ENCODE measurements at places on chromosomes 6 and 20.

DNA sequence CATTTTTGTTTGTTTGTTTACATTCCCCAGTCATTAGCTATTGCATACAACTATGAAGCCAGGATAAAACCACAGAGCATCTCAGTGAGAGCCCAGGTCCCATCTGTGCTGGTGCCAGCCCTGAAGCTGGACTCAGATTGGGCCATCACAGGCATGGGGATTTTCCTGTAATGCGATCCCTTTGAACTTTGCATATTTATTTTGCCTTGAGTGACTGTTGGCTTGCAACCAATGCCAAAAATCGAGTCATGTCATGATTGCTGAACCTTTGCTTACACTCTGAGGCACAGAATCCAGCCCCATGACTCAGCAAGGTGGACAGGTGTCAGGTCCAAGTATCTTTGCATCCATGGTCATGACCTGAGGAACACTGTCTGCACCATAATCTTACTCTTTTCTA, 46.2 kb upstream of the GGTLC1 start:
- peak; percentile 50 for DNase-seq

DNA sequence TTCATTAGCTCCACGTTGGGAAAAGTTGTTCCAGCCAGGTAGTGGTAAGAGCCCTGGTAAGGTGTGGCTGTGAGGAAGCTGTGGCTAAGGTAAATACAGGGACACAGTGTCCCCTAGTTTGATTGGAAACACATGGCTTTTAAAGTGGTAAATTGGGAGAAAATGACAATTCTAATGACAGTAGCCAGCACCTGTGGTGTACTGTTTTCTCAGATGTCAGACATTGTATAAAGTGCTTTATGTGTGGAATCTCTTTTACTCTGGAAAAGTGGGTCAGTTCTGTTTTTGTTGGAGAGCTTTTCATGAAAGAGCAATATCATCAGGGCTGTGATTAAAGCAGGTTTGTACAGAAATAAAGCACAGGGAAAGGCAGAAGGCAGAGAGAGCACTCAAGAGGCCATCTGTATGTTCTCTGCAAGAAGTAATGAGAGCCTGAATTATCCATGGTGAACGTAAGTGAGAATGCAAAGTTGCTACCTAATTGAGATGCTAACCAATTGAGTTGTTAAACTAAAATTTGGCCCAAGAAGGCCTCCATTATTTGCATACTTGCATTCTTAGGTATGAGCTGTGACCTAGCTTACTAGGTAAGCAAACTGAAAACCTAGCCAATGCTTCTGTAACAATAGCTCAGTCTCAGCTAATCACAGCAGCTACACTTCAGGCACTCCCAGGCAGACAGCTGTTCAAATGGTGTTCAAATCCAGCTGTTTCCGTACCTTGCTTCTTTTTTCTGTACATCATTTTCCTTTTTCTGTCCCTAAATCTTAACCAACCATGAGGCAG, 28.2 kb downstream of the MRAP2 start:
- no peak for DNase-seq

GRCh38 chr6:64553249-64553786, 917.7 kb downstream of the PHF3 start:
- no peak for DNase-seq

DNA sequence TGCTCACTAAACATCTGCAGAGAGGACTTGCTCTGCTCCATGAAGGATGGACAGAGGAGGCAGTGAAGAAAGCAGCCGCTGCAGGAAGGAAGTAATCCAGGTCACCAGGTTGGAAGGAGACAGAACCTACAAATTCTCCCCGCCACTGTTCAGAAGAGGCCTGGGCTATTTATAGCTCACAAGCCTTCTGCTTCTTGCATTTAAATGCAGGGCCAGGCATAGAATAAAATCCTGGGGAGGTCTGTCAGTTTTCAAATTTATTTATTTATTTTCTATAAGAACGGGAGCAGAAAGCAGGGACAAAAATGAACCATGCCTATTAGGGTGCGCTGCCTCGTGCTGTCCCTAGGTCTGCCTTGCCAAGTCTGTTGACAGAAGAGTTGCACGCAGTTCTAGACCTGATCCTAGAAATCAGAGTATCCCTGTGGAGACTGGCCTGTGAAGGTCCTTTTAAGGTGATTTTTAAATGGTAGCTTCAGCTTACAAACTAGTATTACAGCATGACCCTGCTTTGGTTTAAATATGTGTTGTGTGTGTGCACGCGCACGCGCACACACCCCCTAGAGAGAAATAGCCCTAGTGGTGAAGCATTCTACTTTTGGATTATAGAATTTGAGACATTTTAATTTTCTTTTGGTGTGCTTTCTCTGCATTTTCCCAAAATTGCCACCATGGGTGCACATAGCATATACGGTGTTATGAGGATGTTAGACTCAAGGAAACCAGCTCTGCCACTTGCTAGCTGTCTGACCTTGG, 19.5 kb downstream of the RIMS4 start:
- no peak for DNase-seq

DNA sequence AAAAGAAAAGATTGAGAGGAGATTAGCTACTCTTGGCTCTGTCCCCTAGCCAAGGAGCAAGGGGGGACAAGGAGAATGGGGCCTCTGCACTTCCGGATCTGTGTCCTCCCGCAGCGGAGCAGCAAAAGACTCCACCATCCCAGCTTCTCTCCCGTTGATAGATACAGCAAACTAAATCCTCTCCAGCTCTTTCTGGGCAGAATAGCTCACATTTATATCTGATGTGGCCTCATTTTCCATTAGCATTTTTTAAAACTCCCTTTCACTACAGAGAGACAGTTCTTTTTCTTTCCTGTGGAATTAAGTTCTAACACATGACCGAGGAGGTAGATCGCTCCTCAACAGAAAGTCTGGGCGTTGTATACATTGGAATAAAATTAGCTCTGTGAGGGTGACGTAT, 260.9 kb upstream of the SOX4 start:
- DNase-seq = no peak

GRCh38 chr6:34237722-34238584, 1.3 kb downstream of the HMGA1 start:
- peak; percentile 37 for DNase-seq

DNA sequence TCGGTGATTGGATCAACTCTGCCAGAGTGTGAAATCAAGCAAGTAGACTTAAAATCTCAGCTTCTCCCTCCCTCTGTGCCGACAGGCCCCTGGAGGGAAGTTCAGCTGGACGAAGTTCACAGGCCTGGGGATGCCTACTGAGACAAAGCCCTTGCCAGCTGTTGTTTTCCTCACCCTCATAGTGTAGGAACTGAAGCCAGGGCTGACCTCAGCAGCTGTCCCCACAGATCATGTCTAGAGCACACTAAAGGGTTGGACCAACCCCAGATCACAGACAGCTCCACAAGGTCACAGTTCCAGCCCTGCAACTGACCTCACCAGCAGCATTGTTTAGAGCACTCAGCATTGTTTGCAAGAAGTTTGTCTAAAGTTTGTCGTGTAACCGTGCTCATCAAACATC, 261.9 kb upstream of the ECI2 start:
- no peak for DNase-seq

GRCh38 chr20:58482416-58482815, 32.8 kb downstream of the APCDD1L start:
- peak; percentile 81 for DNase-seq

DNA sequence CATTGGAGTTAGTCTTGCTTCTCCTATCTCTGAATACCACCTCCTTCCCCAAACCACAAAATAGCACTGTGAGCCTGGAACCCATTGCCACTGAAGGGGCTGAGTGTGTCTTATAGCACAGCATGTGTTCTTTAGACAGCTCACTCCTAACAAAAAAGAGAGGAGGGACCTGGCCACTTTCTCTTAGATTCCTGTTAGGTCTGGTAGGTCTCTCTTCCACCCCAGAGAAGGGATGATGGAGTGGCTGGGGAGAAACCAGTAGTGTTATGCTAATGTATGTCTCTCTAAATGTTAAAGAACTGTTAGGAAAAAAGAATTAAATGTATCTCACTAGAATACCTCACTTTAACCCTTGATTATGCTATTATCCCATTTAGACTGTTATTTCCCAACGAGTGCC, 340.3 kb downstream of the EPHA7 start:
- DNase-seq = no peak

DNA sequence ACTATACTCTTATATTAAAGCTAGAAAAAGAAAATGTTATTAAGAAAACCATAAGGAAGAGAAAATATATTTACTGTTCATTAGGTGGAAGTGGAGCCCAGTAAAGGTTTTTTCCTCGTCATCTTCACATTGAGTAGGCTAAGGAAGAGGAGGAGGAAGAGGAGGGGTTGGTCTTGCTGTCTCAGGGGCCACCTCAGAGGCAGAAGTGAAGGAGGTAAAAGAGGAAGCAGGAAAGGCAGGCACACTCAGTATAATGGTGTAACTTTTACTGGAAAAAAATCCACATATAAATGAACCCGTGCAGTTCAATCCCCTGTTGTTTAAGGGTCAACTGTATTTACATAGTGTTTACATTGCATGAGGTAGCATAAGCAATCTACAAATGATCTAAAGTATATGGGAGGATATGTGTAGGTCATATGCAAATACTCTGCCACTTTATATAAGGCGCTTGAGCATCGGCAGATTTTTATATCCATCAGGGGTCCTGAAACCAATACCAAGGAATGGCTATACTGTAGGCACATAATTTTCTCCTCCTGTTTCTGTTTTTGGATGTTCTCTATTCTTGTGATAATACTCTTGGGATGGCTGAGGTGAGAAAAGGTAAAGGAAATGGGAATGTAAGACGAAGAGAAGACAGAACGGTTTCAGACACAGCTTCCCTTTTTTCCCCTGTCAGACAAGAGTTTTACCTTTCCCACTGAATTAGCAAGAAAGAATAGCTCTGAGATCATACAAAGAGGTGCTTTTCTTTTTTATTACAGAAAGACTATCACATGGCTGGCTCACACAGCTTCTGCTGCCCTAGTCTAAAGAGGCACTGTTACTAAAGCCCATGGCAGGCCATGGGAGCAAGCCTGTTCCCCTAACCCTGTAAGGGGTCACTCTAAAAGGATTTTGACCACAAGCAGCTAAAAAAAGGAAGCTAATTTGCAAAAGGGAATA, 59.9 kb downstream of the NUDT3 start:
- DNase-seq = no peak

GRCh38 chr20:49612127-49612738, 44.3 kb upstream of the PTGIS start:
- no peak for DNase-seq

DNA sequence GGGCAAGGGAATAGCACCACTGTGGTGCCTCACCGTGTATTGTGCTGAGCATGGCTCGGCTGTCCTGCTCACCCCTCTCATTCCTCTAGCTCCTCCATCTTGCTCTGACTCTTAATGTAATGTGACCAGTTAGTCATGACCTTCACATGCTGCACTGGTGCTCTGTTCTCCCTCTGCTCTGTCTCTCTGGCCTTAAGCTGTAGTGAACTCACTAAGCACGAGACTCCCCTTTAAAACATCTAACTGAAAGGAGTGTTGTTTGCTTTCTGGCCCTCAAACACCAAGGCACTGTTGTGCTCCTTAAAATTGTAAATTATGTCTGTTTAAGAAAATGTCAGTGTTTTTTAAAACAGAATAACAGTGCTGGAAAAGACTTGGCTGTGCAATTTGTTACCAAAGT, 140.4 kb downstream of the HDGFL1 start:
- no peak for DNase-seq

GRCh38 chr6:140208286-140208685, 833.8 kb upstream of the CITED2 start:
- DNase-seq = peak; percentile 65

DNA sequence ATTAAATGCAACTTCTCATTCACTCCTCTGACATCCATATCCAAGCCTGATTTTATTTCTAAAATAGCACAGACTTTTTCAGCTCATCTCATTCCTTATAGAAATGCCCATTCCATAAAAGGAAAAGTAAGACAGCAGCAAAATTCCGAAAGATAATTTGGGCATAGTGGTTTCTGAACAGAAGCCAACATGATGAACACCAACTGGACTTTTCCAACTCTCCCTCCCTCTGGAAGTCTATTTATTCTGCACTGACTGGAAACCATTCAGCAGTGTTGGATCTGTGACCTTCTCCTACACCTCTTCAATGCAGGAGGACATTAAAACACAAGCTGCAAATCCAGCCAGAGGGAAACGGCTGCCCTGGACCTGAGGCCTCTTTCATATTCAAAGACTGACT, 306.2 kb upstream of the NT5E start:
- no peak for DNase-seq

DNA sequence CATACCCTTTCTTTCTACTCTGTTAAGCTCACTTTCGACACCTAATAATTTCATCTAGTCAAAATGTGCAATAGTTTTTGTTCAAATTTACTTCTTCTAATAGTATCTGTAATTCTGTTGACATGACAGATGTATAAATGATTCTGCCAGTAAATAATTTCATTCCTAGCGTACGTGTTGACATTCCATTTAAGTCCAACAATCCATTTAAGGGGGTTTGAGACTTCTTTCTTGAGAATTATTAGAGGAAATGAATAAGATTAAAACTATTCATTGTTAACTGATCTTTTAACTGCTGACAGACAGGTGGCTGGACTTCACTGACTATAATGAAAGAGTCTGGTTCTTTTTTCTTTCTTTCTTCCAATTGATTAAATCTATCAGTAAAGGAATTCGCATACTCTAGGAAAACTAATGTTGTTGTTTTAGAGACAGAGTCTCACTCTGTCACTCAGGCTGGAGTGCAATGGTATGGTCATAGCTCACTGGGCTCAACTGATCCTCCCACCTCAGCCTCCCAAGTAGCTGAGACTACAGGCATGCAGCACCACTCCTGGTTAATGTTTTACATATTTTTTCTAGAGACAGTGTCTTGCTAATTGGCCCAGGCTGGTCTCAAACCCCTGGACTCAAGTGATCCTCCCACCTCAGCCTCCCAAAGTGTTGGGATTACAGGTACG, 55.9 kb downstream of the MAP3K5 start:
- no peak for DNase-seq

DNA sequence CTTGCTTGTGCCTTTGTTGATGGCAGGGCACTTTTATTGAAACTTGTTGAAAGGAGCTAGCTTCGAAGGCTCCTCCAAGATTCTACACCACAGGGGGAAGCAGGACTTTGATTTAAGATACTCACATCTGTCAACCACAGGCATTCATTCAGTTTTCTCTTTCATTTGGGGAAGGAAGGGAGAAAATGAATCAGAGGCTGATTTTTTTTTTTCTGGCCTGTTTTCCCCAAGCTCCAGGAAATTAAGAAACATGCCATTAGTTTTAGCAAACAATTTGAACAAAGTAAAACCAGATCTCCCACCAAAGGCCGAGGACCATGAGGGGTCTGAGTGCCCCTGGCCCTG, 8.7 kb upstream of the APCDD1L start:
- DNase-seq = peak; percentile 59

DNA sequence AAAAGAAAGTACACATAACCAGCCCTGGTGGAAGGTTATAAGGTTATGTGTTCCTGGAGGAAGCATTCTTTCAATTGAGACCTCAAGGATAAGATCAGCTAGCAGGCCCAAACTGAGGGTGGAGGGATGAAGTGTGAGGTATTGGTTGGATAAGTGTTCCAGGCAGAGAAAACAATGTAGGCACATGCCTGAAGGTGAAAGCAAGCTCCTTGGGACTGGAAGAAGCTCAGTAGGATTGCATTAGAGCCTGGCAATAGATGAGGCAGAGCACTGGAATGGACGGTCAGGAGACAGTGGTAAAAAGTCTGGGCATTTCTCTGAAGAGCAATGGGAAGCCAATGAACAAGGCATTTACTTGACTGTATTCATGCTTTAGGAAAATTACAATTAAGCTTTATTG, 89.9 kb upstream of the SHLD1 start:
- no peak for DNase-seq
